ENCODE measurements at places on chromosomes 5 and 9.

DNA sequence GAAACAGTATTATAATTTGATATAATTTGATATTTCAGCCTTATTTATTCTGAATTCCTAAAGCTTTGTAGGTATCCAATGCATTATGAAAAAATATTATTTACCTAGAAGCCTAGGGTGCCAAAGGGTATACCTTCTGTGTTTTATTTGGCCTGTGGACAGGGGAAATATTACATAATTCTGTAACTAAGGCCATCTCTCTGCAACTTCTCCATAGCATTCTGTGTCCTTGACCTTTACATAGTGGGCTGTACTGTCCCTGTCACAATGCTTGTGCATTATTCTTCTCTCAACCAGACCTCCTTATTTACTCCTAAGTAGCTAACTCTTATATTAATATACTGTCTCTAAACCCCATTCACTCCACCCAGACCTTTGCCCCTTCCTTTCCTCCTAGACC lies 57.0 kb upstream of the RANBP6 start:
- DNase-seq: no peak

DNA sequence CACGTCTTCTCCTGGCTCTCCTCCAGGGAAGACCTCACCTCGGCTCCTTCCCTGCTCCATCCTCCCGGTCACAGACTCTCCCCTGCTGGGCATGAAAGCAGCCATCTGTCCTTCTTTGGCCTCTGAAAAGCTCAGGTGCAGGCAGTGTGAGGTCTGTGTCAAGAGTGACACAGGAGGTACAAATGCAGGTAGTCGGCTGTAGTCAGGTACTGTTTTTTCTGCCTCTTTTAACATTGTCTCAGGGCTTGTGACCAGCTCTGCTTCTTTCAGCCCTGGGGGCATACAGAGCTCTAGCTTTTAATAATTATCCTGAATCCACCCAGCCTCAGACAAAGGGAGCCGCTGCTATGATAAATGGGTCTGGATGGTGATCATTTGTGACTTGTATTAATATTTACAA lies 46.4 kb downstream of the C5orf15 start:
- DNase-seq: no peak

- DNase-seq: no peak
Observed at GRCh38 chr9:4842213-4842612, 49.5 kb downstream of the RCL1 start.

DNA sequence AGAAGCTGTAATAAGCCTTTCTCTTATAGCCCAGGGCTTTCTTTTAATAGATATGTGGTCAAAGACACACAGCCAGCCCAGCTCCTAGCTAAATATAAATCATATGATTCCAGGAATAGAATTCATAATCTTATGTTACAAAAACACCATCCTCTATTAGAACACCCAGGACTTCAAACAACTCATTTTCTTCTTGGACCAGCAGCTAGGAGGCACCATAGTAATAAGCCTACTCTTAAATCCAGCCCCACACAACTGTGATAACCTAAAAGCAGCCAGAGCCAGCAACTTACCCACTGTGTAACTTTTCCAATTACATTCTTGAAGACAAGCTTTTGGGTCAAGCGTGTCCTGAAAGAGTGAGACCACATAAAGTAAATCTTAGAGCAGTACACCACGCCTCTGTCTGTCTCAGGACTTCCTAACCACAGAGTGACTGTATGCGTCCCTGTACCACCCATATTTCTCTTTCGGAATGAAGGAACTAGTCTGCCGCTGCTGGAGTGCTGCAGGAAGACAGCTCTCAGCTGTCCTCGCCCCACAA lies 223.8 kb downstream of the TLE1 start:
- DNase-seq: no peak

GRCh38 chr5:165157219-165157618 lies 1651.8 kb downstream of the MAT2B start:
- no peak for DNase-seq

GRCh38 chr9:981491-981898 lies 5.0 kb downstream of the DMRT3 start:
- no peak for DNase-seq

DNA sequence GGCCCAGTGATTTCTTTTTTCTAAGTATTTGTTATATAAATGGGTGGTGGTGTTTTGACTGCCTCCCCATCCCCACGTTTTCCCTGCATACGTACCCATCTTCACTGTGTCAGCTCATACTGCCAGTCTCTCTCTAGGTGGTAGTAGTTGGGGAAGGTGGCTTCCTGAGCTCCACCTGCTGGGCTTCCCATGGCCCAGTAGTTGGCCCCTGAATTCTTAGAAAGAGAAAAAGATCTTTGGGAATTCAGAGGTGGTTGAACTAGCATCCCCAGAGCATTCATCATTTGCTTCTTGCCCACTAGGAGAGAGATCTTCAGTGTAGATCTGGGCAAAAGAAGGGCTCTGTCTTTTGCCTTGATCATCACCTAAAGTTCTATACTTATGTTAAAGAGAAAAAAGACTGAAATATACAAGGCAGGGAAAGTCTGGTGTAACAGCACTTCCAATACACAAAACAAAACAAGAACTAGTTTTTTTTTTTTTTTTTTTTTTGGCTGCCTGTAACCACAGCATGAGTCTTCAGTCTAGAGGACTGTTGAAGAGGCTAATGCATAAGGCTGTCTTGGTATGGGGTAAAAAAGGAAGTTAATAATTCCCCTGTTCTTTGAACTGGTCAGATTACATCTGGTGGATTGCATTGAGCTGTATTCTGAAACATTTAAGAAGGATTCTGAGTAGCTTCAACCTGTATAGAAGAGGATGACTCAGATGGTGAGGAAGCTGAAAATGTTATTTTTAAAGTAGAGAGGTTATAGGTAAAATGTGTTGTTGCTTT lies 128.7 kb downstream of the ATG10 start:
- DNase-seq: no peak

DNA sequence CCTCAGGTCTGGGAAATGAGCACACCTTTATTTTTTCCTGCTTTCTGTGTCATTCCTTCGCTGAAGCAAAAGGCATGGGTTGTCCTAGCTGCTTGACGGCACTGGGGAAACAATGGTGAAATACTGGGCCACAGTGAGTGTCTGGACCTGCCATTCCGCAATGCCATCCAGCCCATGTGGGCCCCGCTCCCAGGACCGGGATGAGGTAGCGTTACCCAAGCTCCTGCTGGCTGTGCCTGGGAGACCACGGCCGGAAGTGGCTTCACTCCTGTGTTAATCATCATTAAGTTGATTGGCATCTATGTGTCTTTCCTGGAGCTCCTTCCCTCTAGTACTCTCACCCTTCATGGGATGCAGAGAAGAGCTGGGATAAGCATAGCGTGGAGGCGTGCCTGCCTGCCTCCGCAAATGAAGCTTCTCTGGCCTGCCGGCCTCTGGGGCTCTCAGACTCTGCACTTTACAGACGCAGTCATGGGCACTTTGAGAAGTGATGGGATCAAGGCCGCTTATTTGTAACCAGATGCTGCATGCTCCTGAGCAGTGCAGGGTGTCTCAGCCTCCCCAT lies 16.5 kb upstream of the SMIM32 start:
- DNase-seq: no peak

DNA sequence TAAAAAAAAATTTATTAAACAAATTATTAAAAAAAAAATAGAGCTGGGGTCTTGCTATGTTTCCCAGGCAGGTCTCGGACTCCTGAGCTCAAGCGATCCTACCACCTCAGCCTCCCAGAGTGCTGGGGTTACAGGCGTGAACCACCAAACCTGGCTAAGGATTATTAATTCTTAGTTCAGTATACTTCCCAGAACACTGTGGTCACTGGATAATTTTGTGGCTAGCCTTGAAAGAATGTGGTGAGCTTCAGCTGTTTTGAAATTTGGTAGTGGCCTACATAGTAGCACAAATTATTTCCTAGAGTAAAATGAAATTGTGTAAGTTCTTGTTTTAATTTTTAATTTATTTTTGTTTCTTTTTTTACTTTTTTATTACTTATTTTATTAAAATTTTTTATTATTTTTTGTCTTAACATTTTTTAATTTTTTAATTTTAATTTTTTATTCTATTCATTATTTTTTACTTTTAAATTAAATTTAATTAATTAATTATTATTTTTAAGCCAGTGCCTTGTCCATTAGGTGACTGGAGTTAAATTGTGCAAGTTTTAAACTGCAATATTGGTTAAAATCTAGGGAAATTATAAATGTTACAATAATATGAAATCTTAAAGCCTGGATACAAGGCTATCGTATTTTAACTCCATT lies 23.0 kb downstream of the ARRDC3 start:
- no peak for DNase-seq

- no peak for DNase-seq
Observed at GRCh38 chr5:149372932-149373331, 6.2 kb downstream of the IL17B start.

DNA sequence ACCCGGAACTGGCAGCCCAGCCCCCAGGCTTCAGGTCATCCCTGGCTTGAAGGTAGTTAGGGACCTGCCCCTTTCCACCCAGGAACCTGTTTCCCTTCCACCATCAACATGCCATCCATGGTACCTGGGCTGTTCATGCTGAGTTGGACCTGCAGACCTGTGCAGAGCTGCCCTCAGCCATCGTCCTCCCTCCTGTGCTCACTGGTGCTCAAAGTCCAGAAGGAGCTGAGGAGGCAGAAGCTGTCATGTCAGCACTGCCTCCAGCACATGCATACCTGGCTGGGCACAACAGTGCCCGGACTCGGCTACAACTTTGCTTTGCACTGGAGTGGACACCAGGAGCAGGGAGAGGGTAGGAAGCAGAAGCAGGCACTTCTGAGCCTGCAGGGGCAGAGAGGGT lies 36.2 kb downstream of the BTNL8 start:
- DNase-seq: no peak

GRCh38 chr9:78985084-78985738 lies 586.6 kb upstream of the TLE4 start:
- DNase-seq: no peak

- no peak for DNase-seq
Observed at GRCh38 chr9:72326641-72327040, 38.4 kb downstream of the ZFAND5 start.

- DNase-seq: no peak
Observed at GRCh38 chr5:68341006-68341405, 125.5 kb downstream of the PIK3R1 start.

- no peak for DNase-seq
Observed at GRCh38 chr5:1768283-1769000, 31.2 kb downstream of the MRPL36 start.

- DNase-seq: peak; percentile 1
Observed at GRCh38 chr5:90528601-90529193, 687 bp downstream of the LYSMD3 start.

DNA sequence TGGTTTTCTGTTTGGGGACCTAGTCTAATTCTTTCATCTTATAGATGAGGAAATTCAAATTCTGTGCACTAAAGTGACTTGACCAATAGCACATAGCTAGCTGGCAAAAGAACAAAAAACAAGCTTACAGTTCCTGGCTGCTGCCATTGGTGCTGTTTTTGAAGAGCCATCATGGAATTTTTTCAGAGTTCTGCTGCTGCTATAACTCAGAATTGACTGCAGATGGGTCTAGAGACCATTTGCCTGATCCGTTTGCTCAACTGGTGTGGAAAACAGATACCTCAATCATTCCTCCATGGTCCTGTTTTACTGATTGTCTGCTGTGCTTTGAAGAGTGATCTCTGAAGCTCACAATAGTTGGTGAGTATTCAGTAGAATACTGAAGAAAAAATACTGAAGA lies 15.2 kb downstream of the FBXL7 start:
- DNase-seq: no peak

DNA sequence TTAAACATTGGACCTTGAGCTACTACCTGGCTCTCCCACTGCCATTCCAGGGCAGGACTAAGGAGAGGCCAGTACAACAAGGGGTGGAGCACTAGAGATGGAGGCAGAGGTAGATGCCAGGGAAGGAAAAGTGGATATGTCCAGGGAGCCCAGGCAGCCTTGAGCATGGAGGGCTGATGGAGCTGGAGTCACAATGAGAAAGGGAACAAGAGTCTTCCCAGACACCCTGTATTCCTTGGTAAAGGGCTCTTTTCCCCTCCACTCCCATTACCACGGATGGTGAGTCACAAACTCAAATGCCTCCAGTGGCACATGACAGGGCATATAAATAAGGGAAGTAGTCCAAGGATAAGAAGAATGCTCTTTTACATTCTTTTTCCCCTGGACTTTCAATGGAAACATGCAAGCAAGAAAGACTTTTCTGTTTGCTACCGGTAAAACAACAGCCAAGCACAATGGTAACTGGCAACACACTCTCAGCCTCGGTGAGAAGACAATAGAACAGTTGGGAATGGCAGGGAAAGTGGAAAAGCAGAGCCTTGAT lies 16.7 kb downstream of the ERAP1 start:
- no peak for DNase-seq

DNA sequence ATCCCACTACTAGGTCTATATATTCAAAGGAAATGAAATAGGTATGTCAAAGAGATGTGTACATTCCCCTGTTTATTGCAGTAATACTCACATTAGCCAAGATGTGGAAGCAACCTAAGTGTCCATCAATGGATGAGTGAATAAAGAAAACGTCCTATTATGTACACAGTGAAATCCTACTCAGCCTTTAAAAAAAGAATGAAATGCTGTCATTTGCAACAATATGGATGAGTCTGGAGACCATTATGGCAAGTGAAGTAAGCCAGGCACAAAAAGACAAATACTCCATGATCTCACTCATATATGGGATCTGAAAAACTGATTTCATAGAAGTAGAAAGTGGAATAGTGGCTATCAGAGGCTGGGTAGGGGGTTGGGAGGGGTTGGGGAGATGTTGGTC lies 909.1 kb upstream of the DMAC1 start:
- no peak for DNase-seq

DNA sequence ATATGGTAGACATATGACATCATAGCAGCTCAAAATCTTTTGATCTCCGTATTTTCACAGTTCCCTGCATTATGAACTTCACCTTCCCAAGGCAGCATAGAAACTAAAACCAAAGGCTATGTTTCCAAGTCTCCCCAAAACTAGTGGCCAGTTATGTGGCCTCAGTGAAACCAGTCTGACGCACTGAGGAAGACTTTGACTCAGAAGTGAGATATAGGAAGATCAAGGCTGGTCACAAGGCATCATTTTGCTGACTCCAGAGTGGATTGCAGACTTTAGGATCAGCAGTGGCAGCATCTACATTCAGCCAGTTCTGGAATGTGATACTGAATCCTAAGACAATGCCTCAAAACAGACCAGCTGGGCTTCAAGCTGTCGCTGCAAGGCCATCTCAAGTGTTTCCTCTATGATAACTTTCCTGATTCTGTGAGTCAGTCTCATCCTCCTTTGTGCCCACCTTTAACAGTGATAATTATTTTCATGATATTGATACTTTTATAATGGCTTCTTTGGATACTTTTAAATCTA lies 34.4 kb upstream of the ELL2 start:
- no peak for DNase-seq

- no peak for DNase-seq
Observed at GRCh38 chr5:164119806-164120447, 614.5 kb downstream of the MAT2B start.

DNA sequence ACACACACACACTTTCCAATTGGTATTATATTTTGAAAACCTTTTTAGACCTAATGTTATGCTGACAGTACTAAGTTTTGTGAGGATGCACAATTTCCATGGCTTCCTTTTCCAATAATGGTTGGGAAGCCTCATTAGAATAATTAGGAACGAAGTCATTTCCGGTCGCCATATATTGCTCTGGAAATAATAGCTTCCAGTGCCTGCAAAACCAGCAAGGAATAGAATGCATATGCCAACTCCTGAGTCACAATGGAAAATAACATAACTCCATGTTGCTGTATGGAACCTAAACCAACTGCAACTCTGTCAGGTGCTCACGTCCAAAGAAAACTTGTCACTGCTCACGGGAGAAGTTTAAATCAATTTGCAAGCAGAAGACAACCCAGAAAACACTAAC lies 222.0 kb downstream of the EBF1 start:
- DNase-seq: no peak

- DNase-seq: no peak
Observed at GRCh38 chr9:86093788-86094555, 5.4 kb downstream of the GOLM1 start.

GRCh38 chr5:33337637-33337992 lies 103.2 kb upstream of the TARS1 start:
- DNase-seq: no peak

All from stimulated activated CD4-positive, alpha-beta T cell treated with anti-CD3 and anti-CD28 coated beads, Interleukin-2, amount 100 ng/mL, for 48 hours (primary cell).